ENCODE measurements at places on chromosomes 7 and 10.

DNA sequence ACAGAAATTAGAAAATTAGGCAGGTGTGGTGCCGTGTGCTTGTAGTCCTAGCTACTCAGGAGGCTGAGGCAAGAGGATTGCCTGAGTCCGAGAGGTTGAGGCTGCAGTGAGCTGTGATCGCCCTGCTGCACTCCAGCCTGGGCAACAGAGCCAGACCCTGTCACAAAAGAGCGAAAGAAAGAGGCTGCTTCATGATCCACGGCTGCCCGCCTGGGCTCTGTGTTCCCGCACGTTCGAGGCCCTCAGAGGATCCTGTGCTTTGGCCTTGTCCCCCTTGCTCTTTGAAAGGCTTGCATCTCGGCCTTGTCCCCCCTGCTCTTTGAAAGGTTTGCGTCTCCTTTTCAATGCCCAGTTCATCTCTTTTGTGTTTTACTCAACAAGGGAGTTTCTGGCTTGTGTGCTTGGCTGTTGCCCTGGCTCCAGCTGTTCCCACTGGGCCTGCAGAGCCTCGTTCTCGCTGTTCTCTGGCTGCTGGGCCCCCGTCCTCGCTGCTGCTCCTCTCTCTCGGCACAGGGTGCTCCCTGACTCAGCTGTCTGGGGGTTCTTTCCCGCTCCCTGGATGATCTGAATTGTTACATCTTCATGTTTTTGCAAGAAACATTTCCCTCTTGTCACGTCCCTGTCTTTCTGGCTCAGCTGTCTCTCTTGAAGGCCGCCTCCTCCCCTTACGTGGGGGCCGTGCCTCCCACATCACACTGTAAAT, 45.1 kb upstream of the INPP5A start:
- no peak for DNase-seq

- DNase-seq, result no peak
Observed at GRCh38 chr10:78871796-78872195, 197.0 kb upstream of the ZMIZ1 start.

DNA sequence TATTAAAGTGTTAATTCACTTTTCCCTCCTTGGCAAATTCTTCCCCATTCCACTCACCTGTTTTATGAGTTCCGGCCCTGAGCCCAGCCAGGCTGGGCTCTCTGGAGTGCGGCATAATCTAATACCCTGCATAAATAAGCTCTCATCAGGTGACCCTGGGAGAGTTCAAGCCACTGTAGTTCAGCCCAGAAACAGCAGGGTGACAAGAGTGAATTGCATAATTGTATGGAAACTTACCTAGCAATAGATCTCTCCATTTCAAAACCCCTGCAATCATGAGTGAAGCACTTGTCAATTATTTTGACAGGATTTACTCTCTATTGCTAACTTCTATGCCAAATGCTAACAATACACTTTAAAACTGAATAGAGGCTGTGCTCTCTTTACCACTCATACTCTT, 94.7 kb downstream of the OSBPL3 start:
- DNase-seq, result no peak

GRCh38 chr7:47371733-47372368, 210.1 kb downstream of the TNS3 start:
- DNase-seq, result no peak
